ENCODE measurements at places on chromosomes 5 and 9.
A peak's percentile ranks its signal among the peaks of the same experiment; 100 is the strongest.

DNA sequence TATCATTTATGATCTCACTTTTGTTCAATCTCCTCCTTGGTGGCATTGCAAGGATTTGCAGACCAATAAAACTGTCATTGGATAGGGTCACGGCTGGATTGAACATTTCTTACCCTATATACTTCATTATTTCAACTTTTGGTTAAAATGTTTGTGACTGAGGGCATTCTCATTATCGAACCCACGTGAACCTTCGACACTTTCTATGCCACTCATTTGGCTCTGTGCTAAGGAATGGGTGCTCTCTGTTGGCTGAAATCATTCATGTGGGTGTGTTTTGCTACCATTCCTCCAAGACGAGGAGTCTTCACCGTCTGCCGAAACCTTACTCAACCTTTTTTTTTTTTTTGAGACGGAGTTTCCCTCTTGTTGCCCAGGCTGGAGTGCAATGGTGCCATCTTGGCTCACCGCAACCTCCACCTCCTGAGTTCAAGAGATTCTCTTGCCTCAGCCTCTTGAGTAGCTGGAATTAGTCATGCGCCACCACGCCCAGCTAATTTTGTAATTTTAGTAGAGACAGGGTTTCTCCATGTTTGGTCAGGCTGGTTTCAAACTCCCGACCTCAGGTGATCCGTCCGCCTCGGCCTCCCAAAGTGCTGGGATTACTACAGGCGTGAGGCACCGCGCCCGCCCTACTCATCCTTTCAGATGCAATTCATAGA is 62.5 kb downstream of the CSNK1A1 start:
- no peak for DNase-seq

GRCh38 chr5:113227798-113228197 is 207.0 kb downstream of the TSSK1B start:
- DNase-seq, result no peak

DNA sequence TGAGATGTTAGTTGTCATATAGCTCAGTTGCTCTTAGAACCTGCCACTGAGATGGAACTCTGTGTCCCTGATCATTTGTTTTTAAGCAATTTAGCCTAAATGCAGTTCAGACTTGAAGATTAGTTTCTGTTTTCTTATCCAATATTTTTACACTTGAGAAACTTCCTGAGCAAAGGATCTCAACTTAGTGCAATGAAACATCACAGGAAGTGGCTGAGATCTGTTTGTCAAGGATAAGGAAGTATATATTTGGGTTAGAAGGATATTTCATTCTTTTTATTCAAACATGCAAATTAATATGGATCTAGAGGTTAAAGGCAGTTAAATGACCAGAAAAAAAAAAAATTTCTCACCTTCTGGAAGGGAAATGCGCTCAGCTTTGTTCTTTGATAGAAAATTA is 19.7 kb upstream of the F2R start:
- no peak for DNase-seq

- no peak for DNase-seq
These were observed 11.9 kb upstream of the GM2A start for GRCh38 chr5:151240924-151241635.

DNA sequence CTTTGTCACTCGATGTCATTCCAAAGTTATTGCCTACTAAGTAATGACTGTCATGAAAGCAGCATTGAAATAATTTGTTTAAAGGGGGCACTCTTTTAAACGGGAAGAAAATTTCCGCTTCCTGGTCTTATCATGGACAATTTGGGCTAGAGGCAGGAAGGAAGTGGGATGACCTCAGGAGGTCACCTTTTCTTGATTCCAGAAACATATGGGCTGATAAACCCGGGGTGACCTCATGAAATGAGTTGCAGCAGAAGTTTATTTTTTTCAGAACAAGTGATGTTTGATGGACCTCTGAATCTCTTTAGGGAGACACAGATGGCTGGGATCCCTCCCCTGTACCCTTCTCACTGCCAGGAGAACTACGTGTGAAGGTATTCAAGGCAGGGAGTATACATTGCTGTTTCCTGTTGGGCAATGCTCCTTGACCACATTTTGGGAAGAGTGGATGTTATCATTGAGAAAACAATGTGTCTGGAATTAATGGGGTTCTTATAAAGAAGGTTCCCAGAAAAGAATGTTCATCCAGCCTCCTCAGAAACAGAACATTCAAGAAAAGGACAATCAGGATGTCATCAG is 11.3 kb downstream of the TLR4 start:
- peak; percentile 23 for DNase-seq

- DNase-seq, result no peak
These were observed 20.7 kb downstream of the ITGA1 start for GRCh38 chr5:52808316-52808901.

DNA sequence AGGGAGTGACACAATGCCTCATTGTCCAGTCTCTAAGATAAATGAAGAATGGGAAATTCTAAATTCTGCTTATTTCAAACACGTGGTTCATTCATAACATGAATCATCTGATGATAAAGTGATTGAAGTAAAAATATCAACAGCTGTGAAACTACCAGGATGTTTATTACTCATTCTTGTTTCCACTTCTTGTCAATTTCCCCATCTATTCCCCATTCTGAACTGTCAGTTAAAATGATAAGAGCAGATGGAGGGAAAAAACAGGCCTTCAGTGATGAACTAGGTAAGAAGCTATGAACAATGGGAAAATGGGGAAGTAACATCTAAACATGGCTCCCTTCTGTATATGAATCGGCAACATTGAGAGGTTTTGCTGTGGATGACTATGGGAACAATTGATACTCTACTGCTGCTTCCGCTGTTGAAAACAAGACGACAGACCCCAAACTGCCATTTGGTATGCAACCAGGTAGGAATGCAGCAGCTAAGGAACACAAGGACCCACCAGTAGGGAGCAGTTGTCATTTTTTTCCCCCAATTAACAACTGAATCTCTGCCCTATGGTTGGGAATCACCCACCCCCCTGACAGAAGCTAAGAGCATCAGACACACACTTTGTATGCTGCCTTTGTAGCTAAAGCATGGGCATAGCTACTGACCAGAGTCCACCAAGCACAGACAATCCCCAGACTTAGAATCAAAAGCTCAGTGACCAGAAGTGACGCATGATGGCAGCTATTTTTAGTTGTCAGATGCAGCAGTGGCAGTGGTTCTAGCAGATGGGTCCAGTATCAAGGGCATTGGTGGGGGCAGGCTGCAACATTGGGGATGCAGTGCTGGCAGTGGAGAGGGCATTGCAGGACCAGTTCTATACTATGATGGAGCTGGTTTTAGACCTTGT is 52.9 kb upstream of the ZNF366 start:
- peak; percentile 30 for DNase-seq

GRCh38 chr5:5886812-5887486 is 464.5 kb downstream of the ICE1 start:
- DNase-seq, result no peak

- DNase-seq, result peak; percentile 68
These were observed 169.8 kb upstream of the RAI14 start for GRCh38 chr5:34486160-34486848.

- no peak for DNase-seq
These were observed 144.8 kb downstream of the MACROH2A1 start for GRCh38 chr5:135254183-135254582.

- no peak for DNase-seq
These were observed 683 bp downstream of the CLPTM1L start for GRCh38 chr5:1343931-1344901.

DNA sequence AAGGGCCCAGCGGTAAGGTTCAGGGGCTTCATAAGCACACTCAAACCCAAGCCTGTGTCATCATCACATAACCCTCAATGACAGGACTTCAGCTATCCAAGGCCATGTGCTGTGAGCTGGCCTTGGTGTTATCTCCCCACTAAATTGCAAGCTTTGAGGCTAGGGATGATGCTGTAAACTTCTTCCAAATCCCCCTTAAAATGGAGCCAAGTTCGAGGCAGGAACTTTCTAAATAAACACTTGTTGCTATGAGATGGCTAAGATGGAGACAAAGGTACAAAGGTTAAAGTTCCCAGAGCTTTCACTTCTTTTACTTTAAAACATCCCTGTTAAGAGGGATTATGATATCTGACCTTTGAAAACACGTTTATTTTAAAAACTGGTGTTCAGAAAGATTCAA is 123.6 kb downstream of the MYO10 start:
- DNase-seq, result no peak

GRCh38 chr5:113179156-113179555 is 202.6 kb downstream of the DCP2 start:
- no peak for DNase-seq

- no peak for DNase-seq
These were observed 196.4 kb downstream of the SEMA6A start for GRCh38 chr5:116378007-116378776.

DNA sequence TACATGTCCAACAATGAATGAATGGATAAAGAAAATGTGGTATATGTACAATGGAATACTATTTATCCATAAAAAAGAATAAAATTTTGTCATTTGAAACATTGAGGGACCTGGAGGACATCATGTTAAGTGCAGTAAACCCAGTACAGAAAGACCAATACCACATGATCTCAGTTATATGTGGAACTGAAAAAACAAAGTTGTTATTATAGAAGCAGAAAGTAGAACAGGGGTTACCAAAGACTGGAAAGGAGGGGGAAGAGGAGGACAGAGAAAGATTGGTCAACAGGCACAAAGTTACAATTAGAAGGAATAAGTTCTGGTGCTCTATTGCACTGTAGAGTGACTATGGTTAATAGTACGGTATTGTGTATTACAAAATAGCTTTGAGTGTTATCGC is 233.8 kb downstream of the SEMA6A start:
- DNase-seq, result no peak

- no peak for DNase-seq
These were observed 81.5 kb downstream of the NIPBL start for GRCh38 chr5:36957953-36958537.

DNA sequence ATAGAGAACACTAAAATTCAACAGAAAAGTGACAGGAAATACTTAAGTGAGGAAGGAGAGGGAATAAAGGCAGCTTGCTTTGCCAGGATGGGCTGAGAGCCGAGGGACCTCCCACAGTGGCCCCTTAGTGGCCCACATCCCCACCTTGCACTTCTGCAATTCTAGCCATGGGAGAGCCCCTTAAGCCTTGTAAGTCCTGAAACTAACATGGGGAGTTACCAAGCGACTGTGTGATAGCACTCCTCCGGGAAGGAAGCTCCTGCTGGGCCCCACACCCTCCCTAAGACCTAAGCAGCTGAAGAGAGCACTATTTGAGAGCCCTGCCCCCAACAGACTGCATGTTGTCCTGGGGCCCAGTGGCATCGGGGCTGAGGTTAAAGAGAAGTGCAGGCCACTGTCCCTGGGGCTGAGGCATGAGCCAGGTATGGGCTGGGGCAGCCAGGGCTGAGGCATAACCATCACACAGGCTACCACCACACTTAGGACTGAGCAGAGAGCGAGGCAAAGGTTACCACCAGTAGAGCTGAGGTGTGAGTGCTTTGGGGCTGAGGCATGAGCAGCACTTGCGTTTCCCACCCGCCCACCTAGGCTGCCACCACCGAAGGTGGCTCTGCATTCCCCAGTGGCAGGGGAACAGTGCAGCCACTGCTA is 301.8 kb upstream of the TRPC7 start:
- no peak for DNase-seq

DNA sequence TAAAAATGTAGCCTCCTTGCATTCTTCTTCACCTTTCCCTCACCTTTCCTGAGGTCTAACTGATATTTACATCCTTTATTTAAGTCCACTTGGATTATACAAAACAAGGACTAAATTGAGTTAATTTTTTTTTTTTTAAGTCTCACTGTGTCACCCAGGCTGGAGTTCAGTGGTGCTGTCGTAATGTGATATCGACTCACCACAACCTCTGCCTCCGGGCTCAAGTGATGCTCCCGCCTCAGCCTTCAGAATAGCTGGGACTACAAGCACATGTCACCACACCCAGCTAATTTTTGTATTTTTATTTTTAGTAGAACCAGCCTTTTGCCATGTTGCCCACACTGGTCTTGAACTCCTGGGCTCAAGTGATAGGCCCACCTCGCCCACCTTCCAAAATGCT is 195.3 kb downstream of the BNC2 start:
- no peak for DNase-seq

DNA sequence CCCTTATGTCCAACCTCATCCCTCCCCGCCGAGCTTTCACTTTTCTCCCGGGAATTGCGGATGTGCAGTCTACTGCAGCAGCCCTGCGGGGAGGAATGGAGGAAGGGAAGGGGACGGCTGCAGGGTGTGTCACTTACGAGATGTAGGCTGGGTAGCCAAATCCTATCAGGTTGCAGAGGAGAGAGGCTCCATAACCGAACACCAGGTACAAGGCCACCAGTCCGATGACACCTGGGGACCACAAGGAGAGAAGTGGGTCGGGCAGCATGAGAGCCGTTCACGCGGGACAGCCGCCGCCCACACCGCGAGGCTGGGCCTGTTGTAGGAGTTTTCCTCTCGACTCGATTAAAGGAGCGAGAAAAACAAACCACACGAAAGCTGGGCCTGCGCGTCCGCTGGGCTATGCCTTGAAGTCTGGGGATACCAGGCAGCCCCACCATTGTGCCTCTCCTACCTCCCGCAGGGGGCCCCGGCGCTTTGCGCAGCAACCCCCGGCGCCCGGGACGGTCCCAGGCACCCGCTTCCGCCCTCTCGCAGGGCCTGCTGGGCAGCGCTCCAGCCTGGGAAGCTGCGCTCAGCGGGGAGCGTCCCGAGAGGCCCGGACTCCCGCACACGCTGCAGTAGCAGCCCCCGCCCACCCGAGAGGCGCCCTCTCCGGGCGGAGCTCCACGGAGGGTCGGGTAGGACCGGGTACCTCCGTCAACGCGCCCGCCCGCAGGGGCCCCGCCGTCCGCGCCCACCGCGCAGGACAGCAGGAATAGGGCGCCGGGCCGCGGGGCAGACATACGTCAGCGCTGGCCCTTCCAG is 798 bp downstream of the REEP5 start:
- peak; percentile 76 for DNase-seq

DNA sequence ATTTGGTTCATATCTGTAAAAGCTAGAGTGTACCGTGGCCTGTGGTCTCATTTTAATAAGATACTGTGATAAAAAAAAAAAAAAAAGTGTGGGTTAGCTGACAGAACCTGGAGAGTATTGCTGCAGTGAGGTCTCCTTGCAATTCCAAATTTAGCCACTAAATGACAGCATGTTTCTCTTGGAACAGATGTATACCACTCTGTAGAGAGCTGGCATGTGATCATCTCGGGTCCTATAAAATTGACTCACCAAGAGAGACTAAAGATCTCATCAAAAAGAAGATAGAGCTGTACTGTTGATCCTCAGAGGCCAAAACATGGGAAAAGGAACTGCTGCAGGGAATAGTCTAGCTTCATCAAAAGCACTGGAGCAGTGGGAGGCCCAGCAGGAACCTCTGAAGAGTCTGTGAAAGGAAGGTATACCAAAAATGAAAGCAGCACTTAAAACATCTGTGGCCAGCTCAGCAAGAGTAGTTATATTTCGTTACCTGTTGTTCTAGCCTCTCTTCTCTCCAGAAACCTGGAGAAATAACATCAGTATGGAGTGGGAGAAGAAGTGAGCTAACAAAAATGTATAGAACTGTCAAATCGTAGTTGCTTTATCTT is 826.8 kb downstream of the EFNA5 start:
- DNase-seq, result peak; percentile 28

GRCh38 chr5:54727874-54728587 is 210.5 kb downstream of the SNX18 start:
- no peak for DNase-seq

GRCh38 chr9:27212621-27213020 is 84.3 kb downstream of the EQTN start:
- no peak for DNase-seq
